Activated T-helper 1 cell treated with anti-CD3 and anti-CD28 coated beads, Interleukin-2, amount 50 U/mL, for 16 hours (primary cell): ENCODE measurements at places on chromosomes 6 and 20.

DNA sequence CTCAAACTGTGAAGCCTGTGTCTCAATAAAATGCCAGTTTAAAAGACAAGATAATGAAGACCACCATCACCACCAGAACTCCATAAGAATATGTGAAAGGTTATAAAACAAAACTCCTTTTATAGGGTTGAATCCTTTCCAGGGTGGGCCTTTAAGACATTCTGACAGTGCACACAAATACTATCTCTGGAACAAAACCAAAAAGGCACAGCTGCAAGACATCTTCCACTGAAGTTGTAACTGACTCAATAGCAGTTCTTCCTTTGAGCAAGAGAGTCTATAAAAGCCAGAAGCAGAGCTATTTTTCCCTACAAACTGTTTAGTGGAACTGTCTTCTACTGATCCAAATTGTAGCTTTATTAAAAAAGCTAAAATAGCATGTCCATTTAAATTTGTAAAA is 81.6 kb downstream of the EPB41L2 start:
- no peak for DNase-seq

GRCh38 chr6:33298773-33299236 is at the start of gene RGL2:
Gene RGL2 (minus strand): TSS chr6:33298942. CDS start chr6:33298610, 332 bp downstream.
- DNase-seq: peak; percentile 50

DNA sequence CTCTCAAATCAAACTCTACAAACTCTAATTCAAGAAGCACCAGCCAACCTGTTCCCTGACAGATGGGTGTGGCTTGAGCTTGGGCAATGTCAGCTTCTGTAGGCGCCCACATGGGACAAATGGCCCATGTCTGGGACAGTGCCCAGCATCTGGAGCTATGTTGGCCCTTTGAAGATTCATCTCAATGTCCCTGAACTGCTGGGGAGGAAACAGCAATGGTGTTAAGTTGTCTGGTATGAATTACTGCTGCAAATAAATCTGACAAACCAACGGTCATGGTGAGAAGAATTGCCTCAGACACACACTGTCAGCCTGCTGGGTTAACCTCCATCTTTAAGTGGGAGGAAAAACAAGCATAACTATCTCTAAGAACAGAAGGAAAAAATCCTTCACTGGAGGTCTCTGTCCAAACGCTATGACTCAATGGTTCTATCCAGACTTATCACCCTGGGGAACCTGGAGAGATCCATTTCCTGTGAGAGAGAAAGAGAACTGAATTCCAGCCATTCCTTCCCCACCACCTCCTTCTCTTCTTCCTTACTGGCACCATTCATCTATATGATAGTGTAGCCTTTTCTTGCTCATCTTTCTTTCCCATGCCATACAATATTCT is 274.9 kb downstream of the CDH26 start:
- DNase-seq: no peak

- no peak for DNase-seq
Observed at GRCh38 chr6:88248709-88249321, 82.7 kb upstream of the CNR1 start.
